ENCODE measurements at places on chromosomes 2 and 18. TPM values are rescaled to one million over a fixed set of nuclear protein-coding genes. Genes with fewer than 3 reads are reported as not detected.
A peak's percentile ranks its signal among the peaks of the same experiment; 100 is the strongest.

- DNase-seq: no peak
Observed at GRCh38 chr18:1412655-1413322, 508.1 kb downstream of the ADCYAP1 start.

DNA sequence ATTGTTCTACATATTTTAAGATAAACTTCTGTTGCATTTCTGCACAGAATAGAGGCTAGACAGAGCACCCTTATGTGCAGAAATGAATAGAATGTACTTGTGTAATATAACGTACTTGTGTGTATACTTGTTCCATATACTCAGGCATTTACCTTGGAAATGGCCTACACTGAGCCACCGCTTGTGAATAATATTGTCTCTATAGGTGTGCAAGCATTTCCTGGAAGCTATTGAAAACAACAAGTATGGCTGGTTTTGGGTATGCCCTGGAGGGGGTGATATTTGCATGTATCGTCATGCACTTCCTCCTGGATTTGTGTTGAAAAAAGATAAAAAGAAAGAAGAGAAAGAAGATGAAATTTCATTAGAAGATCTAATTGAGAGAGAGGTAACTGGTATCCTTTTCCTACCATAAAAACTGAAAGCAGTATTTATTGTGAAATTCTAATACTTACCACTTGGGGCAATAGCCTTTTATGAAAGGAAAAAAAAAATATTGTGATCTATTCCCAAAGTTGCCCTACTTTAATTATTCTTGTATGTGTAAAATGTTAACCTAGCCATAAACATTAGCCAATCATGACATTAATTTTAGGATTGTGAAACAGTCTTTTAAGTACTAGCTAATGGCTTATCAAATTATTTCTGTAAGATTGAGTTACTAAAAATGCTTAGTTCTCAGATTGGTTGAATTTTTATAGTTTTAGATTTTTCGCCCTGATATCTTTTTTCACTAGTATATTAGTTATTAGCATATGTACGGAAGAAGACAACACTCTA, 18.0 kb downstream of the ZC3H15 start:
- no peak for DNase-seq

DNA sequence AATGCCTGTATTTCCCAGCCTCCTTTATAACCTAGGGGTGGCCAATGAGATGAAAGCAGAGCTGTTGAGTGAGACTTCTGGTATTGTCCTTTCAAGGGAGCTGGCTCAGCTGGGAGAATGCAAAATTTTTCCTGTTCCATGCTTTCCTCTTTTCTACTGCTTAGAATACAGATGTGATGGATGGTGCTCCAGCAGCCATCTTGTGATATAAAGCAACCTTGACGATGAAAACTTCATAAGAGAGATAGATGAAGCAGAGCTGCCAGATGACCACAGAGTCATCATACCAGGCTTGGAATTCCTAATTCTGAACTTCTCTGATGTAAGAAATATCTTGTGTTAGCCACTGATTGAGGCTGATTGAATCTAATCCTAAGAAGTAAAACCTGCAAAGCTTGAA, 11.9 kb upstream of the INHBB start:
- no peak for DNase-seq

FAM110C gene
- total RNA-seq: not detected

DNA sequence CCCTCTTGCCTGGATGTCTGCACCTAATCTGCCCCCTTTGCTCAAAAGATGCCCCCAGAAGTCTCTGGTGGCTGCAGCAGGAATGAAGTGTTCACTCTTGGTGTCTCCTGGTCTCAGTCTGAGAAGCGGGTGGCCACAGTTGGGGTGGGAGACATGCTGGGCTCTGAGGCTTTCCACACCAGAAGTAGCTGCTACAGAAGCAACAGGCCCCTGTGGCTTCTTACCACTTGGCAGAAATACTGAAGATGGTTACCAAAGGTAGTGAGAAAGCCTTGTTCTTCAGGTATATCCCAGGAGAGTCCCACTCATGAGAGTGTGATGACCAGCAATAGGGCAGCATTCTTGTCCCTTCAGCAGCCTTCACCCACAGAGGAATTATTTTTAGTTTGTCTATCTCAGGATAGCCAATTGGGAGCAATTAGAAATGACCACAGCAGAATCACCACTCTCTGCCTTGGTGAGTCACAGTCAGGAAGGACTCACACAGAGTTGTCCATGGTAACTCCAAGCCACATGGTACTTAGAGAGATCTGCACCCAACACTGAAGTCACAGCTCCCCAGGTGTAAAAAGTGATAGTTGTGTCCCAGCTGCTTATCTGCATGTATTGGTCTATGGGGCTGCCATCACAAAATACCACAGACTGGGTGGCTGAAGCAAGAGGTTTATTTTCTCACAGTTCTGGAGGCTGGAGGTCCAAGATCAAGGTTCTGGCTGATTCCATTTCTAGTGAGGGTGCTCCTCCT, 169.8 kb upstream of the ID2 start:
- no peak for DNase-seq

DNA sequence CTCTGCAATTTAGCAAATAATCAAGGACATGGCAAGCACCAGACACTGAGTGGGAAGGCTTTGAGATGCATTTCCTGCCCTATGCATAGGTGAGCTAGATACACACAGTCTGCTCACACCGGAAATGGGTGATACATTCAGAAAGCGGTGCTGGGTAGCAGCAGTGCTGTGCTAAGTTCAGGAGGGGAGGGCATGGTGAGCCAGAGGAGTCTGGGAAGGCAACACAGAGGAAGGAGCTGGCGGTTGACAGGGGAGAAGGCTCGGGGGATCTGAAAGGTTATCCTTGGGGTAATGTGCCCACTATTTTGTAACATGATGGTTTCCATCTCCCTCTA, 57.4 kb upstream of the EPAS1 start:
- no peak for DNase-seq

ZFP36L2 gene
- total RNA-seq: 87.9 TPM

DNA sequence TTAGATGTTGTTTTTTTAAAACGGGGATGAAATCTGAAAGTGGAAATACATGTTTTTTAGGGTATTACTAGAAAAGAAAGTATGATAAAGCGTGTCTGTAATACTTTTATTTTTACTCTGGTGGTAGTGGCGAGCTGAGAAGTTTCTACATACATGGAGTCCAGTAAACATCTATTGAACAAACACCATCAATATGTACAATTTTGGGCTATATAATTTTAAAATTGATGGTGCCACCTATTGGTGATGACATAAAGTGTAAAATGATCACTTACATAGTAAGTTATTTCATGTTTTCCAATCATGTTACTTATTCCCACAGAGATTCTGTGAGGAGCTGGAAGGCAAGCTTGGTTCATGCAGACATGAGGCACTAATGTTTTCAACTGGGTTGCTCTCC, 31.5 kb upstream of the NFE2L2 start:
- no peak for DNase-seq

ADD2 gene
- not detected for total RNA-seq

NRP2 gene
- 58.4 TPM for total RNA-seq

LPIN2 gene
- 34.8 TPM for total RNA-seq

COL4A3 gene
- total RNA-seq: 0.32 TPM

ANAPC1 gene
- 33.5 TPM for total RNA-seq

- DNase-seq: no peak
Observed at GRCh38 chr2:173043476-173043875, 32.2 kb upstream of the MAP3K20 start.

GRCh38 chr2:174243812-174244211, 4.5 kb downstream of the OLA1 start:
- no peak for DNase-seq

DNA sequence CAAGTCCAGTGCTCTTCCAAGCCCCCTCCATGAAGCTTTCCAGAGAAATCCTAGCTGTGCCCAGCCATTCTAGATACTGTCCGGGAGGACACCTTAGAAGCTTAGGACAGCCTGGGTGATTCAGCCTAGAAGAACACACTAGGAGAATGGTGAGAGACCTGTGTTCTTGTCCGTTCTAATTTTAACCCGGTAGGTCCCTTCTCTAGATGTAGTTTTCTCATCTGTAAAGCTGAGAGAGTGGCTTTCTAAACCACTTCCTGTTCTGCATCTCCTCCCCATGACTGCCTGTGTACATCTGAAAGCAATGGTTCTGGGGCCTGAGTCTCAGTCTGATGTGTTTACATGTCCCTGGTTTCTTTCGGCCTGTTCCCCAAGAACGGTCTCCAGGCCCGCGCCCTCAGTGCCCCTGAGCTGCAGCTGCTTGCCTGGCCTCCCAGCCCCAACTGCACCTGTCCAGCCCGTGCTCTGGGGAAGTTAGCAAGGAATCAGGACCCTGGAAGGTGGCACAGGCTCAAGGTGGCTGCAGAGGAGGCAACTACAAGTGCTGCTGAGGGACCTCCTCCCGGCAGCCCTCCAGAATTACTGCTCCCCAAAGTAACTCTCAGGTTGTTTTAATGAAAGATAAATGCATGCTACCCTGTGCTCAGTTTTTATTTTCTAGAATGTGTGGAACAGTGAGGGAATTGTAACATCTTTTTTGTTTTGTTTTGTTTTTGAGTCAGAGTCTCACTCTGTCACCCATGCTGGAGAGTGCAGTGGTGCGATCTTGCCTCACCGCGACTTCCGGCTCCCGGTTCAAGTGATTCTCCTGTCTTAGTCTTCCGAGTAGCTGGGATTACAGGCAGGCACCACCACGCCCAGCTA, 105.9 kb downstream of the LBH start:
- no peak for DNase-seq

DNA sequence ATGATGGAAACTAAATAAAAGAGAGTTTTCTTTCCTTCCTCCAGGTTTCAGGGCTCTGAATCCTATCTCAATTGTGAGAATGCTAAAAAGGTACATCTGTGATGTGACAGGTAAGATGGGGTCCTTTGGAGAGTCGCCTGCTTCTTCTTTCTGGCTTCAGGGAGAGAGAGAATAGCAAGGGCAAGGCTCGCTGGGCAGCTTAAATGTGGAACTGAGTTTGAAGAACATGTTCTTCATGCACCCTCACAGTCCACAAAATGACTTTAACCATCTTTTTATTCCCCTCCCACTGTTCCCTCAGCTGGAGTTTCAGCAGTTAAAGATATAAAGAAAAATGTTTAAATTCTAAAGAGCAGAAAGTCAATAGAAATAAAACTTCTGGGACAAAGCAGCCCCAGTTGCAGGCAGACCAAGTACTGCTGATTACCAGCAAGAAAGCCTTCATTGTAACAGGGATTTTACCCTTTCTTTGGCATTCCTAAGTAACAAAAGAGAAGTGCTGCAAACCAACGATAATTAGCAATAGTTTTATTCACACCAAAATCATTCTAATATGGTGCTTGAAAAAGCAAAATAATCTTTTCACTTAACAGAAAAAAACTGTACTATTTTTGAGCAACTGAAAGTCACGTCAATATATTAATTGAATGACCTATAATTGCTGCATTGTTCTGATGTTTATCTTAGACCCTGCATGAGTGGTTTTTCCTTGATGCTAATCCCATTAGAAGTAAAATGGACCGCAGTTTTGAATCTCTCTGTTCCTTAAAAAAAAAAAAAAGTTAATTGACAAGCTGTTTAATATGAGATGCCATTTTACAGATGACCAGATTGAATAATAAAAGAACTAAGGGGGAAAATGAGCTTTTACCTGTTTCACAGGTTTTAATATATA, 61.5 kb downstream of the LRP2 start:
- no peak for DNase-seq

DNA sequence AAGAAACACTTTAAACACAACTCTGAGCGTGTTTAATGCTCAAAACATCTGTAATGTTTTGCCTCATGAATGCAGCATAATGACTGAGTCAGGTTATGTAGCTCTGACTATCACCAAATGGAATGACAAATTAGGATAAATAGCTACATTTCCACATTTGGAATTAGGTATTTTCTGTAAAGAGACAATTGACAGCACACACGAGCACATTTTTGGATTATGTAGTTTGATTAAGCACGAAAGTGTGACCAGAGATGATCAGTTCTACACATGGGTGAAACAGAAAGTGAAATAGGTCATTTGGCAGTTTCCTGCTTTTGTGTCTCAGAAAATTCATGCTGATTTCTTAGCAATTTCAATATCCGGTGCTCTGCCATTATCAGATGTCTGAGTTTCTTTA, 29.0 kb downstream of the LPIN1 start:
- DNase-seq: no peak

MRO gene
- not detected for total RNA-seq

- no peak for DNase-seq
Observed at GRCh38 chr2:153197402-153198386, 280.9 kb downstream of the RPRM start.

GALNT5 gene
- total RNA-seq: 5.3 TPM

PSMA8 gene
- not detected for total RNA-seq

DPYSL5 gene
- not detected for total RNA-seq

DNA sequence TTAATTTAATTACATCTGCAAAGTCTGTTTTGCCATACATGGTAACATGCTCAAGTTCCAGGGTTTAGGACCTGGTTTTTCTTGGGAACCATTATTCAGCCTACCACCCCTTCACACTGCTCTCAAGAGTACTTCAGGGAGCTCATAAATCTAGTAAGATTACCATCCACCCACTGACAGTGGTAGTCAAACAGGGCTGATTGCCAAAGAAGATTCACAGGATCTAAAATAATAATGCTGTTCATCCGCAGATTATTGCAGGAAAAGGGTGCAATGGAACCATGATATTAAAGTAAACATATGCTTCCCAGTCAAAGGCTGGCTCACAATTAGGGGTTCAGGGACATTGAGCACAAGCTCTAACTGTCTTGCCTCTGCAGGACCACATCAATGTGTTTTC, 148.0 kb upstream of the CYRIA start:
- DNase-seq: no peak

DNA sequence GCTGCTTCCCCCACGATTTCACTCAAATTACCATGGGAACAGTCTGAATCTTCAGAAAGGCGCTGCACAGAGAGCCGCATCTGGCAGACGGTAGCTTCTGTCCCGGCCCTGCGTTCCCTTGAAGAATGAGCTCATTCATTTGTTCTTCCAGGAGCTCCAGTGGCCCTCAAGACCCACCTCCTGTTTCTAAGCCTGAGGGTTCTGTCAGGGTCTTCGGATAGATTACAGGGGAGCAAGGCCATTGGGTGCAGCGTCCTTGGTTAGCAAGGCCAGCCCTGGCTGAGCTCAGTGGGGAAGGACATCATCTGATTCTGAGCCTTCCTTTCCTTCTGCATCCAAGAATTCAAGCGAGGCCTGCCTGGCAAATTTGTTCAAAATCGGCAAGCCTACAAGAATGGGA, 111.9 kb downstream of the PDCL3 start:
- DNase-seq: peak; percentile 62

GRCh38 chr2:118032169-118033013, 18.5 kb upstream of the CCDC93 start:
- no peak for DNase-seq

GRCh38 chr2:125168442-125168841, 1143.4 kb downstream of the CNTNAP5 start:
- no peak for DNase-seq
